ENCODE measurements at places on chromosomes 5 and 9. TPM values are rescaled to one million over a fixed set of nuclear protein-coding genes. Genes with fewer than 3 reads are reported as not detected.

IFNA13 gene
- total RNA-seq, result not detected

TUSC1 gene
- total RNA-seq, result 7.4 TPM

TEX48 gene
- total RNA-seq, result not detected

DNA sequence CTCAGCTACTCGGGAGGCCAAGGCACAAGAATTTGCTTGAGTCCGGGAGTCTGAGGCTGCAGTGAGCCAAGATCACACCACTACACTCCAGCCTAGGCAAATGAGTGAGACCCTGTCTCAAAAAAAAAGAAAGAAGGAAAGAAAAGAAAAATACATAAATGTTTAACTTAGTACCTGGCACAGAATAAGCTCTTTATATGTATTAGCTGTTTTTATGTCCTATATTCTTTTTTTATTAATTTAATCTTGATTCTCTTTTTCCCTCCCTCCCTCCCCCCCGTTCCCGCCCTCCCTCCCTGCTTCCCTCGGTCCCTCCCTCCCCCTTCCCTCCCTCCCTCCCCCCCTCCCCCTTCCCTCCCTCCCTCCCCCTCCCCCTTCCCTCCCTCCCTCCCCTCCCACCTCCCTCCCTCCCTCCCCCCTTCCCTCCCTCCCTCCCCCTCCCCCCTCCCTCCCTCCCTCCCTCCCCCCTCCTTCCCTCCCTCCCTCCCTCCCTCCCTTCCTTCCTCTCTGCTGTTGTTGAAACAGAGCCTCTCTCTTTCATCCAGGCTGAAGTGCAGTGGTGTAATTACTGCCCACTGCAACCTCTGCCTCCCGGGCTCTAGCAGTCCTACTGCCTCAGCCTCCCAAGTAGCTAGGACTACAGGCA is 135.8 kb upstream of the GRHPR start:
- peaks cover 15% of the 10 kb centered on the region for H3K4me1 ChIP-seq
- DNase-seq, result no peak
- H3K36me3 ChIP-seq, result no peaks in the 10 kb centered on the region
- H3K27me3 ChIP-seq, result no peaks in the 10 kb centered on the region
- H3K27ac ChIP-seq, result no peak overlapping the region
- no peak overlapping the region for H3K4me3 ChIP-seq

- H3K36me3 ChIP-seq, result no peaks in the 10 kb centered on the region
- no peak overlapping the region for H3K27ac ChIP-seq
- no peak overlapping the region for H3K4me3 ChIP-seq
- no peaks in the 10 kb centered on the region for H3K27me3 ChIP-seq
These were observed 7.5 kb downstream of the SLCO4C1 start for GRCh38 chr5:102288630-102289029.

- H3K27ac ChIP-seq, result no peak overlapping the region
- H3K4me1 ChIP-seq, result no peaks in the 10 kb centered on the region
- DNase-seq, result no peak
- H3K36me3 ChIP-seq, result no peaks in the 10 kb centered on the region
These were observed 25.4 kb downstream of the HMHB1 start for GRCh38 chr5:143837306-143837848.

- H3K27me3 ChIP-seq, result no peaks in the 10 kb centered on the region
- no peak overlapping the region for H3K4me3 ChIP-seq
- DNase-seq, result no peak
- H3K36me3 ChIP-seq, result no peaks in the 10 kb centered on the region
These were observed 146.1 kb upstream of the TSLP start for GRCh38 chr5:110925398-110925797.

DNA sequence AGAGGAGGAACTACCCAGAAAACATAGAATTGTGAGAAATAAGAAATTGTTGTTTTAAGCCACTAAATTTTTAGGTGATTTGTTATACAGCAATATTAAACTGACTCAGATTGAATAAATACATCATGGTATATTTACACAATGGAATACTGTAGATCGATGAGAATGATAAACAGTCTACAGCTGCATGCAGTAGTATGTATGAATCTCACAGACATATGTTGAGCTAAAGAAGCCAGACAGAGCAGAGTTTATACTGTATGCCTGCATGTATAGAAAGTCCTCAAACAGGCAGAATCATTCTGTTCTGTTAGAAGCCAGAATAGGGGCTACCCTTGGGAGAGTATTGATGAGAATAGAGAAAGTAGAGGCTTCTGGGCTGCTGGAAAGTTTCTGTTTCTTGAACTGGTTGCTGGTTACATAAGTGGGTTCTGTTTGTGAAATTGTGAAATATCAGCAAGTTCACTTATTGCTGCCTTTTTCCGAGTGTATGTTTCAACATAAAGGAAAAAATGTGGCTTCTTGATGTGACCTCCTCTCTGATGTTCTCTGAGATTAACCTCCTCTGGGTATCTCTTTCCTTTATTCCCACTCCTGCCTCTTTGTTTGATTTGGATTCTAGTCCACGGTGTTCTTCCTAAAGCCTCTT is 9.6 kb downstream of the KIAA1958 start:
- no peak for DNase-seq
- peaks cover 29% of the 10 kb centered on the region for H3K36me3 ChIP-seq
- H3K4me1 ChIP-seq, result peaks cover 20% of the 10 kb centered on the region
- H3K27me3 ChIP-seq, result no peaks in the 10 kb centered on the region
- peak overlapping the region; percentile 17 for H3K4me3 ChIP-seq
- H3K27ac ChIP-seq, result peak overlapping the region; percentile 48

Data from glutamatergic neuron (in vitro differentiated cells).